T-helper 1 cell (primary cell): ENCODE measurements at places on chromosomes 5 and 9.

DNA sequence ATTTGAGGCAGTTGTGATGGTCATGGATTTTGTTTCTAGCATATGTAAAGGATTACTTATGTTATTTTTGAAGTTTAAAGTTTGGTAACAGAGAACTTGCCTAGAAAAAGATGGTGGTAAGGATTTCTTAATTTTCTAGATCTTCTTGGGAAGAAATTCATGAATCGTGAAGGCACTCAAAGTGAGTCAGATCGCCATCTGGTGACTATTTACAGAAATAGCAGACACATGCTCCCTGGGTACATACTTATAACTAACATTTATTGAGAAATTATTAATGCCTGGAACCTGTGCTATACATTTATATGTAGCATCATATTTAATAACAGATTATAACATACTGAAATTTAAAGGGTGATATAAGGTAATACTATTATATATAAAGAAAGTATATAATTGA lies 299.7 kb downstream of the IZUMO3 start:
- no peak for DNase-seq

GRCh38 chr5:96329886-96330529 lies 103.0 kb downstream of the PCSK1 start:
- no peak for DNase-seq

DNA sequence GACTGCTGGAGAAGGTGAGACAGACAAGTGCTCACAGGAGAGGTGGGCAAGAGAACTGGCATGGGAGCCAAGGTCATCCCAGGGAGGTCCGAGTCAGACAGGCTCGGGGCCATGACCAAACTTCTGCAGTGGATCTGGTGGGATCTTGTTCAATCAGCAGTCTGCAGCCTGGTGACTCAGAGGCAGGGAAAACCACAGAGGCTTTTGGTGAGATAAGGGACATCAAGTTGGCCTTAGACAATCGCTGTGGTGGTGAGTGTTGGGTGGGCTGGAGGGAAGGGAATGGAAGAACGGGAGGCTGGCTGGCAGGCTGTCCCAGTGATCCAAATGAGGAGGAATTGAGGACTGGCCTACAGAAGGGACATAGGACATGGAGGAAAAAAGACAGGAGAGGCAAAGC lies 123.8 kb downstream of the TMEM174 start:
- DNase-seq, result no peak

DNA sequence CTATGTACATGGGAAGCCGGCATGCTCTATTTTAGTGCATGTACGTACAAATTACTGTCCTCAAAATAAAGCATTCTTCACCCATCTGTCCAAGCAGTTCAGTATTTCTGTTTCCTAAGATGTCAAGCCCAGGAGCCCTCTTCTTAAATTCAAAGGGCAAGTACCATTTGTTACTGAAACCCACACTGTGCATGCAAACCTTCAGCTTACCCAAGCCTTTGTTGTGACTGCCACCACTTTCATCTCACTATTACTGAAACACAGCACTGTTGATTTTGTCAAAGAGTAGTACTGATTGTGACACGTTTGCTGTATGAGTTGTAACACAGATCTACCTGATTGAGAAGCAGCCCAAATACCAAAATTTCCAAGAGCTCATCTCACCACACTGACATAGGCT lies 390.4 kb upstream of the IZUMO3 start:
- DNase-seq, result no peak

DNA sequence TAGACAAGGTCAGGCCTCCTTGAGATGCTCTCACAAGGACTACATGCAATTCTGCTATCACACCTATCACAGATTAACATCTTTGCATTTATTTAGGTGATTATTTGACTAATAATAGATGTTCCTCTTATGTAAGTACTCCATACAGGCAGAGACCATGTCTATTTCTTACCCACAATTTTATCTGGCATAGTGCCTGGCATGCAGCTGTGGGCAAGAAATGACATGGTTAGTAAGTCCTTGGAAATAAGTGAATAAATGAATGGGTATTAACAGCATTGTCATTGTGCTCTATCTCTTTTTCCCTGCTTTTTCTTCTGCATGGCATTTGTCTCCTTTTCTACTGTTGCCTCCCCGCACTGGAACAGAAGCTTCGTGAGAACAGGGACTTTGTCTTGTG lies 49.4 kb downstream of the SLC22A5 start:
- DNase-seq, result no peak

DNA sequence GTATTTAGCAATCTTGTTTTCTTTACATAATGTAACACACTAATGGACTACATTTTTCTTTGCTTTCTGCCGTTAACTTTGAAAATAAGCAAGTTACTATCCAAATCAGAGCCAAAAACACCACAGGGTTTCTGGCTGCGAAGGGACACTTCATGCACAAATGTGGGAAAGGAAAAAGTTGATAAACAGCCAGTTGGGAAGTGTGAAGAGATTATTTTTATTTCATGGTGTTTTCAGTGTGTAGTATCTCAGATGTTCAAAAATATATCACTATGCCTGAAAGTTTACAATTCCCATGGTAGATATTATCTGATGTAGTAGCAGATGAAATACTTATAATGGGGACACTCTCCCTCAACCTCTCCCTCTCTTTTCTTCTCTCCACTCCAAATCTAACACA lies 135.3 kb downstream of the CETN3 start:
- no peak for DNase-seq
